Stimulated activated CD4-positive, alpha-beta T cell treated with anti-CD3 and anti-CD28 coated beads, Interleukin-4, amount 100 ng/mL, for 1 hour (primary cell): ENCODE measurements at places on chromosomes 16 and 17.

- peak; percentile 49 for DNase-seq
Measured at GRCh38 chr17:81537343-81537855, 9.2 kb downstream of the FSCN2 start.

DNA sequence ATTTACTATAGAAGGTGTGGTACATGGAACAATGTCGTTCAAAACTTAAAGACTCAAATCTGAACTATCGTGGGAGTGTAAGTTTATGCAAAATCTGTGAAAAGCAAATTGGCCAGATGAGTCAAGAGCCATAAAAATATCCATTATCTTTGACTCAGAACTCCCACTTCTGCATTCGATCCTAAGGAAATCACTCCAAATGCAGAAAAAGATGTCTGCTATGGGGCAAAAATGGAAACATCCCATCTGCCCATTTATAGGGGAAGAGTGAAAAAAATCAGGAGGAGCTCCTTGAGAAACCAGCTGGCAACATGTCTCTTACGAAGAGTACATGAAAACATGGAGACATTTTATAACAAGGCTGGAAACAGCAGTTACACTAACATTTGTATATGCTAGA lies 43.6 kb upstream of the CCDC182 start:
- no peak for DNase-seq

- DNase-seq, result no peak
Measured at GRCh38 chr16:22754577-22754976, 59.4 kb upstream of the HS3ST2 start.

DNA sequence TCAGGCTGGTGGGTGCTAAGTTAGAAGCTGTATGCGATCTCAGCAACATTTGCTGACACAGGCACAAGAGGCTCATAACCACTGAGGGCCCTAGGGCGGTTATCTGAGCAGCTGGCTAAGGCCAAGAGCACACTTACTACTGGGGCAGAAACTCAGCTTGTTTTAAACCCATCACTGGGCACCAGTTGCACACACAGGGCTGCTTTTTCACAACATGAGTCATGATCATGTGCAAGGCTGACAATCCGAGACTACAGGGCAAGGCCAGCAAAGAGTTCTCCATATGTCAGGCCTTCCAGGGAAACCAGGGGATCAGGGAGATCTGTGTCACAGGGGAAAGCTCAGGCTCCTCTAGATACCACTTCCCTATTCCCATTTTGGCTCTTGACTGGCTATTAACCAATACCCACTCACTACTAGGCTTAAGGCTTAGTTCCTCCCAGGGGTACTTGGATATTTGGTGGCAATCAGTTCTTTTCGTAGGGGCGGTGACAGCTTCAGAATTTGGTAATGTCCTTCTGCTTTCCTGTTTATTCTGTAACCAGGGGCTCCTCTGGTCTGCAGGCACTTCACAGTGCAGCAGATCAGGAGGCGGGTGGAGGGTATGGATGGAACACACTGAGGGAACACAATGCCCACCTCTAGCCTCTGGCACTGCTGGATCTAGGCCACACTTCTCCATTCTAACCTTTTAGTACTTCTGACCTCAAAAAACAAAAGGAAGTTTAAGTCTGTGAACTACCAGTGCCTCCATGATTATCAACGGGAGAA lies 44.9 kb upstream of the ERN1 start:
- DNase-seq, result no peak

- no peak for DNase-seq
Measured at GRCh38 chr17:351875-352420, 659 bp downstream of the RPH3AL start.

DNA sequence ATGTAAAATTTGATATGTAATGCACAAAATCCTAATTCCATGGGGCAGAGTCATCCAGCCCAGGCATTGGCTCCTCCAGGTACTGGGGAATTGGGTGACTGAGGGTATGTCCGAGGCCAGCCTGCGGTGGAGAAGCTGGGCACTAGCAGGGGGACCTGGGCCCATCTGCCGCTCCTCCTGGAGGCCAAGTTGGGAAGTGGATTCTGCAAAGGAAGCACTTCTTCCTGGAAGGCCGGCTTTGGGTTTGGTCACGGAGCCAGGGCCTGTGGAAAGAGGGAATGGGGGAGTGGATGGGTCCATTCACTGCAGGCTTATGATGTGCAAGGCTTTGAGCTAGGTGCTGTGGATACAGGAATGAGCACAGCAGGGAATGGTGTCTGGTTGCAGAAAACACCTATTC lies 85.8 kb downstream of the GNAO1 start:
- DNase-seq, result no peak

- DNase-seq, result no peak
Measured at GRCh38 chr16:25905810-25906209, 214.1 kb downstream of the HS3ST4 start.

GRCh38 chr16:50718061-50718760 lies 23.7 kb upstream of the CYLD start:
- DNase-seq, result no peak

- DNase-seq, result no peak
Measured at GRCh38 chr16:25100511-25100910, 11.0 kb upstream of the LCMT1 start.

DNA sequence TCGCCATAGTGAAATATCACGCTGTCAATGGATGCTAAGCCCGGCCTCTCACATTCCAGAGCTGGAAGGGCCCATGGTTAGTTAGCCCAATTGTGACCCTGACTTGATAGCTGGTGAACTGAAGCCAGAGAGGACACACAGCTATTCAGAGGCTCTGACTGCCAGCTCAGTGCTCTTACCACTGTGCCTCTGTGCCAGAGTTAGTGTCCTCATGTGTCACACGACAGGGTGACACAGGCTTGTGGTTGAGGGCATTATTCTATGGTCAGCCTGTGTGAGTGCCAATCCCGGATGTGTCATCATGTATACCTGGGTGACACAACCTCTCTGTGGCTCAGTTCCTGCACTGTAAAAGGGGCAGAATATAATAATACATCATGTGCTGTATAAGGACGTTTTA lies 2.5 kb upstream of the MT1X start:
- DNase-seq, result no peak

- DNase-seq, result no peak
Measured at GRCh38 chr17:73758245-73758644, 114.0 kb upstream of the SDK2 start.

- DNase-seq, result peak; percentile 50
Measured at GRCh38 chr16:976389-976931, 5.1 kb upstream of the SOX8 start.

- no peak for DNase-seq
Measured at GRCh38 chr17:39903158-39903884, 15.1 kb downstream of the GSDMB start.

GRCh38 chr17:27862840-27863239 lies 30.3 kb downstream of the LYRM9 start:
- no peak for DNase-seq

DNA sequence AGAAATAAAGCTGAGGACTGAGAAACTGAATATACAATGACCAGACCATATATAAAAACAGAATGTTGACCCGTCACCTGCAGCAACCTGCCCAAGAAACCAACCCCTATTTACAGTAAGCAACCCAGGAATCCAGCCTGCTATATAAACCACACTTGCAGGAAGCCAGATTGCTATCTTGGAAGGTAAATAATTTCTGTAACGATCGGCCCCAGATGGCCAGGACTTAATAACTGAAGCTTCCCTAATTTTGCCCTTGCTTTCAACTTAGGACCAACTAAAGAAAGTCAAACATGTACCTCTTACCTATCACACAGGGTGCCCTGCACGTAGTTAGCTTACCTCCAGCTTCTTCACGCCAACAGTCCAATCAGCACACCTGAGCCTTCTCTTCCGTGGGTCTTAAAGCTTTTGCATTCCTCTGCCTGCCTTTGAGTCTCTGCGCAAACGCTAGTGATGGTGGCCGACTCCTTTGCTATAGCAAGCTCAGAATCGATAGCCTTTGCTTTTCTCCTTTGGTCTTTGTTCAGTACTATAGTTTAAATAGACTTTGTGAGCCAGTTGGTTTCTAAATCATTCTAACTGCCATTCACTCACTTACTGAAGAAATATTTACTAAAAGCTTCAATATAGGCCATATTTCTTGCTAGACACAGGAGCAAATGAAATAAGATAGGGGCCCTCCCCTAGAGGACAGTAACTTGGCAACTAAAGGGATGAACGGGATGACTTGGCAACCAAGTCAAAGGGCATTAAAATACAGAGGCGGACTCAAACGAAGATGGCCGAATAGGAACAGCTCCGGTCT lies 31.3 kb downstream of the MPHOSPH6 start:
- no peak for DNase-seq

DNA sequence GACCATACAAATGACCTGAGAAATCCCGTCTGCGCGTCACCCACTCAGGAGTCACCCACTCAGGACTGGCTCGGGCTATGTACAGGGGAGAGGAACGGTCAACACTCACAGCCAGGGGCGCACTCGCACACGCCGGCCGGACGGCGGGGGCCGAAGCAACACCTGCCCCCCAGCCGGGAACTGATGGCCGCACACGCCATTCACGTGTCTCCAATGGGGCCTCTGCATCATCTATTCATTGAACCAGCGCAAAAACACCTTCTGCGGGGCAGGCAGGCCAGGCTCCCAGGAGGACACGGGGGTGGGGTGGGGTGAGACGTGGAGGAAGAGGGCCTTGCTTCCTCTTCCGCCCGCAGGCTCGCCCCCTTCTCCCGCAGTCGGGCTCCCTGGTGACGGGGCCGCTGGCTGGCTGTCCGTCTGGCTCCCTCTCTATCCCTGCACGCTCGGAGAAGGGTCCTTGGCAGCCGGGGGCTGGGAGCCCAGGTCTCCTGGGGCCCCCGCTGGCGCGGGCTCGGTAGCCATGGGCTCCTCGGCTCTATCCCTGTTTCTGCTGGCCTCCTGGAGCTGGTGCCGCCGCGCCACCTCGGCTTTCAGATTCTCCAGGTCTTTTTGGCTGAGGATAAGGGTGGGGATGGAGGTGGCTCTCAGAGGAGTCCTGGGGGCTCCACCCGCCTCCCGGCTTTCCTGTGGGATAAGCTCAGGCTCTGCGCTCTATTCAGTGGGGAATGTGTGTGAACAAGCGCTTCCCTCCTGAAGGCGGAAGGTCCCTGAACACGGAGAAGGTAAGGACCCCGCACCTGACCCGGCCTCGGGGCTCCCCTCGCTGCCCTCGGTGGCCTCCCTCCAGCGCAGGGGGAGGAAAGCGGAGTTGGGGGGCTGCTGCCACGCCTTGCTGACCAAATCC lies 21.1 kb downstream of the CLUH start:
- no peak for DNase-seq

GRCh38 chr16:83542491-83542890 lies 265.3 kb upstream of the HSBP1 start:
- no peak for DNase-seq

- DNase-seq, result no peak
Measured at GRCh38 chr16:12833926-12834325, 30.2 kb upstream of the CPPED1 start.

GRCh38 chr17:45425984-45426413 lies 6.7 kb downstream of the ARHGAP27 start:
- DNase-seq, result no peak

GRCh38 chr16:2276368-2277195 lies 8.7 kb upstream of the RNPS1 start:
- no peak for DNase-seq

DNA sequence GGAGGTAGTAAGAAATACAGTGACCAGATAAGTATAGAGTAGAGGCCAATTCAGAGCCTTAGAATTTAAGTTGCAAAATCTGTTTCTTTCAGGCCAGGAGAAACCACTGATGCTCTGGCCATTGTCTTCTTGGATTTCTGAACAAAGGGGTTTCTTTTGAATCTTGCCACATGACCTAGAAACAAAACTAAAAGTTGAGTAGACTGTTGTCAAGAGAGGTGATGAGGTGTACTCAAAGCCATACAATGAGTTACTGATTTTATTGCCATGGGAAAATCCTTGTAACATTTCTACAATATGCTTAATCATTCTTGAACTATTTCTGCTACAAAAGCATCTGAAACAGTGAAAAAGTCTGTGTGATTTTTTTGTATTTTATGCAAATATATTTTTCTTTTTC lies 881.3 kb downstream of the CDH11 start:
- no peak for DNase-seq

DNA sequence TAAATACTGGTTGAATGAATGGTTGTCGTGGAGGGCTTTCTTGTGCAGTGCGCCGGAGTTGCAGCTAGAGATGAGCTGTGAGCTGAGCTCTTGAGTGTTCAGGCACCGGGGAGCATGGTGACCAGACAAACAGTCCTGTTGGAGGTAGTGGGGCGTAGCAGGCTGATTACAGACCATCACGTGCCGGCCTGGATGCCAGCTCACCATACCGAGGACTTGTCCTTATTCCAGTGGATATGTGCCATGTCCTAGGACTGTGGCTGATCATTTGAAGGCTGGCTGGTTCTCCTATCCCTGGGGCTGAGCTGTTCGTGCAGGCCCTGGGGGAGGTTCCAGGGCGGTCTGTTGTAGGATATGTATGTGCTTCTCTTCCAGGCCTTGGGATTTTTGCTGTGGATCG lies 60.0 kb downstream of the ABCC1 start:
- no peak for DNase-seq

DNA sequence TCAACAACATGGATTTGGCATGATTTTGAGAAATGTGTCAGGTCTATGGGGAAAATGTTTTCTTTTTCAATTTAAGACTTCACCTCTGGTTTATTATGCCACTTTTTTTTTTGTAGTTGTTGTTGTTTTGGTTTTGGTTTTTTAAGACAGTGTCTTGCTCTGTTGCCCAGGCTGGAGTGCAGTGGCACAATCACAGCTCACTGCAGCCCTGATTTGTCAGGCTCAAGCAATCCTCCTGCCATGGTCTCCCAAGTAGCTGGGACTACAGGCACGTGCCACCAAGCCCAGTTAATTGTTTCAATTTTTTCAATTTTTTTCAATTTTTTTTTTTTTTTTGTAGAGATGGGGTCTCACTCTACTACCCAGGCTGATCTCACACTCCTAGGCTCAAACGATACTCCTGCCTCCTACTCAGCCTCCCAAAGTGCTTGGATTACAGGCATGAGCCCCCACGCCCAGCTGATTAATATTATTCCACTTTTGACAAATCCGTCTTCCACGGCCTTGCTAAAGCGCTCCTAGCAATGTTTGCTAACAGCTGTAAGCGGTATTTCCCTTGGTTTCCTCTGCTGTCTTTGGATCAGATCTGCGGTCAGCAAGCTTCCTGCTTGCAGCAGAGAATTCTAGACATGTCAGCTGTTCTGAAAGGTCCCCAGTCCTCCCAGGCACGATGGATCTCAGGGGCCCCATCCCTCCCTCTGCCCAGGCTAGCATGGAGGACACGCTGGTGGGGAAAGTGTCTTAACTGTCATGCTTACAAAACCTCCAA lies 7.0 kb upstream of the MILR1 start:
- DNase-seq, result no peak

- no peak for DNase-seq
Measured at GRCh38 chr17:78599419-78599818, 22.2 kb upstream of the DNAH17 start.

DNA sequence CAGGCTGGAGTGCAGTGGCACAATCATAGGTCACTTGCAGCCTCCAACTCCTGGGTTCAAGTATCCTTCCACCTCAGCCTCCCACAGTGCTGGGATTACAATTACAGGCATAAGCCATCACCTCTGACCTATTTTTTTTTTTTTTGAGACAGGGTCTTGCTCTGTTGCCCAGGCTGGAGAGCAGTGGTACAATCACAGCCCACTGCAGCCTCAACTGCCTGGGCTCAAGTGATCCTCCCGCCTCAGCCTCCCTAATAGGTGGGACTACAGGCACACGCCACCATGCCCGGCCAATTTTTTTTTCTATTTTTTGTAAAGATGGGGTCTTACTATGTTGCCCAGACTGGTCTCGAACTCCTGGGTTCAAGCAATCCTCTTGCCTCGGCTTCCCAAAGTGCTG lies 5.6 kb upstream of the GGA2 start:
- no peak for DNase-seq
